Stimulated activated CD4-positive, alpha-beta T cell treated with anti-CD3 and anti-CD28 coated beads, Interleukin-2, amount 100 ng/mL, for 4 hours (primary cell): ENCODE measurements at places on chromosomes 1 and 21.

DNA sequence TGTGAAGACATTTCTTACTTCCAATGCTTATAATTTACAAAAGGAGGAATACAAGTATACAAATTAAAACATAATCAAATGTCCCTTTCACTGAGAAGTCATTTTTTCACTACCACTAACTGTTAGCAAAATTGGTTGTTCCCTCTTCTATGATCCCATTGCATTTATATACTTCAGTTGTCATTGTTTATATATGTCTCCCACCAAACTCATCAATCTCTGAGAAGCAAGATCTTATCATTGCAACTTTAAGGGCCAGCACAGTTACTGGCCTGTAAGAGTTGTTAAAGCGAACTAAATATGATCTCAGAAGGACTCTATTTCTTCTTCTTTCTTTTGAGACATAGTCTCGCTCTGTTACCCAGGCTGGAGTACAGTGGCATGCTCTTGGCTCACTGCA is 223.3 kb upstream of the DMRTA2 start:
- no peak for DNase-seq

DNA sequence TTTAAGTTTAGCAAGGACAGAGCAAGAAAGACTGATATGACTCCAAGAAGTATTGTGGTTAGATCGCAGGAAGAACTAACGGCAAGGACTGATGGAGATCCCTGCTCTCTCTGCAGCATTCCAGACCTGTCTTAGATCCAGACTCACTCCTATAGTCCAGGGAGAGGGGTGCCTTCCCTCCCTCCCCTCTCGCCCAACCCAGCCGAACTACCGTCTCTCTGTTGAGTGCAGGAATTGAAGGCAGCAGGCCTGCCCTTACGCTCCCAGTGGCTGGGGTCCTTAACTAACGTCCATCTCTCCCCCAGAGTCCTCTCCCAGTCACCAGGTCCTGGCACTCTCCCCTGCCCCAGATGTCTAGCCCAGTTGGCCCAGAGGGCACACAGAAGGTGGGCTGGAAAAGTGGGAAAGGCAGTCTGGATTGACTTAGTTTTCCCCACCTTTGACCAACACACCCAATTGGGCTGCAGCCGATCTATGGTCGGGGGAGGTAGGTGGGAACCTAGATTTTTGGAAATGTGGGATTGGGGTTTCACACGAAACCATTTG is 1.1 kb downstream of the CRABP2 start:
- no peak for DNase-seq

GRCh38 chr1:240455228-240455821 is 156.6 kb downstream of the GREM2 start:
- no peak for DNase-seq

DNA sequence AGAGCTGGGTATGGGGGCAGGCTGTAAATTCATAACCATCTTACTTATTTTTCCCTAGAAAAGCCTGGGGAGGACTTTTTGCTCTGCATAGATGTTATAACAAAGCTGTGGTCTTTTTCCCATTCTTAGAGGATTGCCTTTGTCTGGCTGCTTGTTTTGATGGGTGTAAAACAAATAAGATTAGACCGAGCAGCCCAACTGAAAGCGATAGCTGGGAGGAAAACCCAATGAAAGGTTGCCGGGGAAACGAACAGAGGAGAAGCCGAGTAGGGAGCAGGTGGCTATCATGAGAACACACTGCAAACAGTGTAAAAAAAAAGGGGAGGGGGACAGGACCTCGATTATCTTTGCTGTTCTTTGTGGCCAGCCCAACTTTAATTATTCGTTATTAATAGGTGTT is 1.9 kb downstream of the ELAVL4 start:
- DNase-seq: no peak

DNA sequence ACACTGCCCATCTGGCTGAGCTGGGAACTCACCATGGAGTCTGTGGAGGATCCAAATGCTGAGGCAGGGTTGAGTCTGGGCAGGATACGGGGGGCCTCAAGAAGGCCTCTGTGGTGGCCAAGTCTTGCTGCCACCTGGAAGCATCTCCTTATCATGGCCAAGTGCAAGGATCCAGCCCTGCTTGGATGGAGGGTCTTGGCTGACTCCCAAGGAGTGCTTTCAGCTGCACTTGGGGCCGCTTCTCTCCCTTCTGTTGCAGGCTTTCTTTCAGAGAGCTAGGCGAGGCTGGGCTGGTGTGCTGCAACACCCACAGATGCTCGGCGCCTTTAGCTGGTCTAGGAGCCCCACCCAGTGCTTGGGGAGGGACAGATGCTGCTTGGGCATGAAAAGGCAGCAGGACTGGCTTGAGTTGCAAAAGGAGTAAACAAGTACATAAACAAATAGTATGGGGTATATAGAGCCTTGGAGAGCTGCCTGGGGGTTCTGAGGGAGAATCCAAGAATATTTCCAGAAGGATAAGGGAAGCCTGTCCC is at the start of gene THEM5:
Gene THEM5 (minus strand): TSS at position 302 of the 533 bp plus-strand sequence. CDS start 147 bp downstream, at position 155.
- no peak for DNase-seq

DNA sequence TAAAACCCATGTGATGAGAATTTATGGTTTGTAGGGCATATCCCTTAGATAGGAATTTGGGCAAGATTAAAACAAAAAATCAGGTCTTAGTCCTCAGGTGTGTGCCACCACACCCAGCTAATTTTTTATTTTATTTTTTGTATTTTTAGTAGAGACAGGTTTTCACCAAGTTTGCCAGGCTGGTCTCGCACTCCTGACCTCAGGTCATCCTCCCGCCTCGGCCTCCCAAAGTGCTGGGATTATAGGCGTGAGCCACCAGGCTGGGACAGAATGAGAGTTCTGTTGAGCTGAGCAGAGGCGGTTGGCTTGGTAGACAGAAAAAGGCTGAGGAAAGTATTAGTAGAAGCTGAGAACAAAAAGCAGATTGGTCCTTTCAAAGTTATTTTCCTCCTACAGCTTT is 43.8 kb upstream of the EDARADD start:
- no peak for DNase-seq

DNA sequence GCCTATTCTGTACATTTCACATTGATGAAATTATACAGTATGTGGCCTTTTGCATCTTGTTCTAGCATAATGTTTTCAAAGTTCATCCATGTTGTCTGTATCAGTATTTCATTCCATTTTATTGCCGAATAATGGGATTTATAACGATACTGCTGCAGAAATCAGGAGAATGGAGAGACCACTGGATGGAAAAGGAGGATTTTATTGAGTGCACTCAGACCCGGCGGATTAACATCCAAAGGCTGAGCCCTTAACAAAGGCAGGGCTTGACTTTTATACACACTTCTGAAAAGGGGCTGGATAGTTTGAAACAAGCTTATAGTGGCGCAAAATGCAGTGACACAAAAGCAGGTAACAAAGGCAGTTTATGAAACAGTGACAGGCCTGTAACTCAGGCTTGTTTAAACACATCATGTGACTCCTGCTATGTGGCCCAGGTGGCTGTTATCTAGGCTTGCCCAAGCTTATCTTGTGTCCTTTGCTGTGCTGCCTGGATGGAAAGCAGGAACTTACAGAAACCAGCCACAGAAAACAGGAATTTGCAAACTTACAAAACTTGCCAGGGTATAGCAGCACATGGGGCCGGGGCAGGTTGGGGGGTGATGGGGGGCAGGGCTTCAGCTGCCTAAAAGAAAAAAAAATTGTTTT is 32.8 kb upstream of the KCNJ15 start:
- no peak for DNase-seq

- DNase-seq: no peak
These were observed 2.4 kb upstream of the ELF3 start for GRCh38 chr1:202007805-202008489.

DNA sequence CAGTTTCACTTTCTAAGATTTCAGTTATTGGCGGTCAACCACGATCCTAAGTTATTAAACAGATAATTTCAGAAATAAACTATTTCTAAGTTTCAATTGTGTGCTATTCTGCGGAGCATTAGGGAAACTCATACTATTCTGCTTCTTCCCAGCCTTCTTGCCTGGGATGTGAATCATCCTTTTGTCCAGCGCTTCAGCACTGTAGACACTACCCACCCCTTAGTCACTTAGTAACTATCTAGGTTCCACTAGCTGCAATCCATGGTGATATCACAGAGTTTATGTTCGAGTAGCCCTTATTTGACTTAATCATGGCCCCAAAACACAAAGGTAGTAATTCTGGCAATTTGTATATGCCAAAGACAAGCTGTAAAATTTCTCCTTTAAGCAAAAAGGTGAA is 279.9 kb upstream of the ADAMTS5 start:
- no peak for DNase-seq

GRCh38 chr21:39660191-39660980 is 47.6 kb downstream of the B3GALT5 start:
- no peak for DNase-seq
